Right atrium auricular region (tissue), 2 donors: ENCODE measurements at places on chromosomes 1 and 21.

DNA sequence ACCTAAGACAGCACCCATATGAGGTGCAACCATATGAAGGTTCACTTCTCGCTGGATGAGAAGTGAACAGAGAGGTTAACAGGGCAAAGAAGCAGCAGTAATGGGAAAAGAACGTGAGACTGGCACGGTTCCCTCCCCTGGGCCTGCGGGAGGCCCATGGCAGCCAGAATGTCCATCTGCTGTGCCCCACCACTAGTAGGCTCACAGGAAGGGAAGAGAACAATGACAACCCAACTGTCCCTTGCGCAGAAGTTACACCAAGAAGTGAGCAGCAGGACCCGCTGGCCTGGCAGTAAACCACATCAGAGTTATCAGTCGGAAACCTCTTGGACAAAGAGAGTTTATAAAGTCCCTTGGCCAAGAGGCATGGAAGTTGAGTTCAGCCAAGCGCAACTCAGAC, 11.3 kb downstream of the HIVEP3 start:
- DNase-seq = no peak

- DNase-seq = no peak
These were observed 52.4 kb downstream of the NEGR1 start for GRCh38 chr1:72229893-72230292.

DNA sequence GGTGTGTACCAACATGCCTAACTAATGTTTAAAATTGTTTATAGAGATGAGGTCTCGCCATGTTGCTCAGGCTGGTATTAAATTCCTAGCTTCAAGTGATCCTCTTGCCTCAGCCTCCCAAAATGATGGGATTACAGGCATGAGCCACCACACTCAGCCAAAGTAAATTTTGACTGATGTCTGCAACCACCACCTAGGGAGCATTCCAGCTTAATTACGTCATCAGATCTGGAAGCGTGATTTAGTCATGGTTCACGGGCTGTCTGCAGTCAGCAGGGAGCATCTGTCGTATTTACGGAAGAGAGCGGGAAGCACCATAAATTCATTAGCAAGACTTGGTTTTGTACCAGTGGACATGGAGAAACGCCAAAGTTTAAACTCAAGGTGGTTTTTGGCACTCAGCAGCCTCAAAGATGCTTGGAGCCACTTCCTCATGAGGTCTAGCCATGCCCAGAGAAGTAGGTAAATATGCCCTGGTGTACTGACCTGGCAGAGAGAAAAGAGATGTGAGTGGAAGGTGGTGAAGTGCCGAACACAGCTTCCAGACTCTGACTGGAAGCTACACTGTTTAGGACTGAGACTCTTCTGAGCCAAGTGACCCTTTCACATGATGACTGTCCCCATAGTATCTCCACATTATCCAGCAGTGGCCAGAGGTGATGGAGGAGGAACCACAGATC, 60.8 kb upstream of the SLC35F3 start:
- DNase-seq = no peak

DNA sequence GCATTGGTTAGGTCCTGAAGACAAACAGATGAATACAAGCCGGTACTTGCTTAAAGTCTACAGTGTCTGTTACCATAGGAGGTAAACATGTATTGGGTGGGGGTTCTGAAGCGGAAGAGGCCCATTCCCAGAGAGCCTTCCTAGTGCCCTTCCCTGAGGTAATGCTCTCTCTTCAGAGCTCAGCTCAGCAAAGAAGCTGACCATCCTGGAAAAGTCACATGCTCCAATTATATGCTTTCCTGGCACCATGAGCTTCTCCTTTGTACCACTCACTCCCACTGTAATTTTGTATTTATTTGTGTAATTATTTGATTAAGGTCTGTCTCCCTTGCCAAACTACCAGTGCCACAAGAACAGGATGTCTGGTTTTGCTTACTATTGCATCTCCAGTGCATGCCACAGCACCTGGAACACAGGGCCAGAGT, 42.0 kb downstream of the RAB3B start:
- no peak for DNase-seq

DNA sequence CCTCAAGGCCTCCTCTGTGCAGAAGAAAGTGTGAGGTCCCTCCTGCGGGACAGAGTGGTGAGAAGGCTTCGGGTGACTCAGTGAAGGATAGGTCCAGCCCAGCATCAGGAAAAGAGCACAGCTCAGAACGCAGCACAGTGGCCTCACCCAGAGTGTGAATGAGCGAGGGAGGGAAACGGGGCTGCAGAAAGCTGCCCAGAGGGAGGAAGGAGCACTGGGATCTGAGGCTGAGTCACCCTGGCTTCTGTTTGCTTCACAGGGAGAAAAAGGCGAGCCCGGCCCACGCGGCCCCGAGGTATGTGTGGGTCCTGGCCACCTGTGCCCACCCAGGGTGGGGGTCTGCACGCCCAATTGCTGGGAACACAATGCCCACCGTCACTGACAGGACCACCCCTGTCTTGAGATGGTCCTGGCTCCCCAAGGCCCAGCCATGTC, 24.3 kb downstream of the COL6A2 start:
- no peak for DNase-seq

- DNase-seq = no peak
These were observed 377.8 kb downstream of the MATN1 start for GRCh38 chr1:30345491-30346130.

- DNase-seq = no peak
These were observed 55.7 kb downstream of the ADGRL4 start for GRCh38 chr1:78950826-78951225.
